Fibroblast of villous mesenchyme (primary cell): ENCODE measurements at places on chromosomes 5 and 9.

DNA sequence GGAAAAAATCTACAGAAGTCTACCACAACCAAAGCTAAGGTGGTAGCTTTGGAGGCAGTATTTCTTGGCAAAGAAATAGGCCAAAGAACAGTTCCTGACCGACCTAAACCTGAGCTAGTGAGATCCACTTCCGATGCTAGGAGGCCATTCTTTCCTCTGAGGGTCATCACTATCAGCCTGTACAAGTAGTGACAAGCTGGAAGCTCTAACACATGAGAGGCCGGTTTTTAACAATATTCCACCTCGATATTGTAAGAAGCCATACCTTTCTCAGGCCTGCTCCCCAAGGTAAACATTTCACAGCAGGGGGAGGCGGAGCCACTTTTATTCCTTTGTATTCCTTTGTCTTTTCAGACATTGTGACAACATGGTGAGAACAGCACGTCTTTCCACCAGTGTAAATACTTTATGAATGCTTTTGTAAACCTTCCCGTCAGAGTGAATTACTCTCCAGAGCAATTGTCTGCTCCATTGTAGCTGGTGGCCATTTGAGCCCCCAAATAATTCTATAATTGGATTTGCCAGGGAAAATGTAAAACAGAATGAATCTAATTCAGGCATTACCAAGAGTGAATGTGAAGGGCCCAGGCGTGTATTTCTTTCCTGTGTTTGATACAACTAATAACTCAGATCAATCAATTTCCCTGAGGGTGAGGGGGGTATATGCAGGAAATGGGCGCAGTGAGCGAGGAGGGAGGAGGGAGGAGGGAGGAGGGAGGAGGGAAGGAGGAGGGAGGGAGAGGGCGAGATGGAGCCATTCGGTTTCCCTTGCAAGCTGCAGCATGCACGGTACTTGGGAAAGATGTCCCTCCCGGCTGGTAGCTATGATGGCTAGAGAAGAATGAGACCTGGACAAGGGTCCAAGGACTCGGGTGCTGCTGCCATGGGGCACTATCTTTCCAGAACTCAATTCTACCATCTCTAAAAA, 166.6 kb downstream of the CDK5RAP2 start:
- no peak for DNase-seq

- peak; percentile 28 for DNase-seq
Measured at GRCh38 chr9:123807251-123807650, 122.7 kb downstream of the DENND1A start.

DNA sequence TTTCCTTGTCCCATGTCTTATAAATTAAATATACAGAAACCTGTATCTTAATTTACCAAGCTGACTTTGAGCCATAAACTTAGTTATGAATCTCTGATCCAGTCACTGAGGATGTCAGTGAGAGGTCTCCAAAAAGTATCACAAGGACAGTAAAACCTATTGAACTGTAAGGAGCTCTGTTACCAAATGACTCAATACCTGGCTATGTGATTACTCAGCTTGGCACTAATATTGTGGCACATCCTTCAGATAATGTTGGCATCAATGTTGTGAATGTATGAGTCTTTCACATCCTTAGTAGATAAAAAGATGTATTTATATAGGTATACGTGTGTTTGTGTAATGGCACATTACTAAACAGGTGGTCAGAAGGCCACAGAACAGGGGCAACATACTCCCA, 18.0 kb upstream of the CAPSL start:
- DNase-seq = no peak

DNA sequence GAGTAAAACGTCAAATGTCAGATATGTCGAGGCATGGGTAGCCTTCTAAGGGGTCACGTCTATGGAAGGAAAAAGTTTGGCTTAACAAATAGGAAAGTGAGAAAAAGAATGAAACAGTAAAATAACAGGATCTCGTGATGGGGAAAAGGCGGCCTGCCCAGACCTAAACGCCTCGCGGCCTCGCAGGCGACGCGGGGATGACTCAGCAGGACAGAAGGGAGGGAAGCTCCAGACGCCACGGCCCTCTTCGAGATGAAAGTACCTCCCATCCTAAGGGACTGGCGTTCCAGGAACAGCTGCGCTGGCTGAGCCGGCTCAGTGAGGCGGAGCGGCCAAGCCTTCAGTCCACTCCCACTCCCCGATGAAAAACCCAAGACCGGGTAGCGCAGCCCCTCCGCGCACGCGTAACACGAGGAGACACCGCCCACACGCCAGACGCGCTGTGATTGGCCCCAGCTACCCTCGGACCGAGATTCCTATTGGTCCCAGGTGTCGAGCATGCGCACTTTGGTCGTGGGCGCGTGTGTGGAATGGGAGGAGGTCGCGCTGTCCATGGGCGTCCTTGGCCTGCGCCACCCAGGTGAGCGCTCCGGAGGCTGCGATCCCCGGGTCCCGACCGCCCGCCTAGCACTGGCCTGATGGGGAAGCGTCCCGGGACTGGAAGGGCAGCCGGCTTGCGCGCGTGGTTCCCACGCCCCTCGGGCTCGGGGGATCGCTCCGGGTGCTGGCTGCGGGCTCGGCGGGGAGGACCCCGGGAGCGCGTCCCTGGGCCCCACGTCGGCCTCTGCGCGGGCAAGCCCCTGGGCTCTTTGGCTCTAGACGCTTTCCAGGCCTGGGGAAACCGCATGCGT, 588.5 kb downstream of the MTRR start:
- DNase-seq = peak; percentile 99

GRCh38 chr9:78493166-78493742, 196.3 kb downstream of the PSAT1 start:
- DNase-seq = no peak

DNA sequence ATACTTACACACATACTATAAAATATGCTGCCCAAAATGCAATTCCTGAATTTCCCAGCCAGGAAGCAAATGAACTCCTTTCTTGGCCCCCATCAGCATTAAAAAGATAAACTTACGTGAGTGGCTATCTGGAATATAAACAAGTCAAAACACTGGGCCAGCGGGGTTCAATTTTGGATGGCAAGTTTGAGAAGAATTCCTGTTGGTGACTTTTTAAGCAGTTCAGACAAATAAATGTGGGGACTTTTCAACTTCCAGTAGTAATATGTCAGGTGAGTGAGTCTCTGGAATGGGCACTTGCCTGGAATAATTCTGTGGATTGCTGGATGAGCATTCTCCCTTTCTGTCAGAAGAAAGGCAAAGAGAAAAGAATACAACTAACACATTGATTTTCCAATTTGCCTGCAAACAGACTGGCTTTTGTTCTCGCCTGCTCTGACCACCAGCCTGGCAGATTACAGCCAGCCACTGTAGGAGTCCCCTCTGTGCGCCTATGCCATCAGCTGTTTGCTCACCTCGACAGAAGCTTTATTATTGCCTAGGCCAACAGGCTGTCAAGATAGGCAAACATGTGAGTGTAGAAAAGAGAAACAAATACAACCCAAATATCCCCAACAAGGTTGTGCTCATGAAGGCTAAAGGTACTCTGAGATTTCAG, 78.6 kb downstream of the MRPS27 start:
- DNase-seq = no peak

DNA sequence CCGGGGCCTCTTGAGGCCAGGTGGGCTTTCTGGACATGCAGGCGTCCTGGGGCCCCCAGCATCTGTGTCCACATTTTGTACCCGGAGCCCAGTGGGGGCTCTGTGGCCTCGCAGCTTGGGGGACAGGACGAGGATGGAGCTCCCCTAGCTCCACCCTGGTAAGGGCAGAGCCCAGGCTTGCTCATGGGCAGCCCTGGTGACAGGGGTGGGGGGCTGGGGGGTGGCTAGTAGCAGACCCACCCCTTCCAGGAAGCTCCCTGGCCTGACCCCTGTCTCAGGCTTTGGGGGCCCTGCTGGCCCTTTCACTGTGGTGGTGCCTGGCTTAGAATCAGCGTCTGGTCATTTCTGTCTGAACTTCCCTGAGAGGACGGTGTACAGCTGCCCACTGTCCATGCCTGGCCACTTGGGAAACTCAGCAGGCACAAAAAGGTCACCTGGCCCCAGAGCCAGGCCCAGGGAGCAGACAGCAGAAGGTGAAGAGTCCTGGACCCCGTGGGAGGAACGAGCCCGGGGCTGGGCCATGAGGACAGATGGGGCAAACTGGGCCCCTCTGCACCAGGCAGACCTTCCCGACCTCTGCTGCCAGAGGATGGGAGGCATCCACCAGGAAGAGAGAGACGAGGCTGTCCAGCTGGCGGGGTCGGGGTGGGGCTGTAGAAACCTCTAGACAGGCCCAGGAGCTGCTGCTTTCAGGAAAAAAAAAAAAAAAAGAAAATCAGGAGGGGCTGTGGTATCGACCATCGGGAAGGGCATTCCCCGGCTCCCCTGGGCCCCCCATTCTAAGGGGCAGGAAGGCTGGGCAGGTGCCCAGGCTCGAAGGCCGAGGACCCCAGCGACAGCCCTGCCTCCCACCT, 52.8 kb downstream of the EXD3 start:
- no peak for DNase-seq

DNA sequence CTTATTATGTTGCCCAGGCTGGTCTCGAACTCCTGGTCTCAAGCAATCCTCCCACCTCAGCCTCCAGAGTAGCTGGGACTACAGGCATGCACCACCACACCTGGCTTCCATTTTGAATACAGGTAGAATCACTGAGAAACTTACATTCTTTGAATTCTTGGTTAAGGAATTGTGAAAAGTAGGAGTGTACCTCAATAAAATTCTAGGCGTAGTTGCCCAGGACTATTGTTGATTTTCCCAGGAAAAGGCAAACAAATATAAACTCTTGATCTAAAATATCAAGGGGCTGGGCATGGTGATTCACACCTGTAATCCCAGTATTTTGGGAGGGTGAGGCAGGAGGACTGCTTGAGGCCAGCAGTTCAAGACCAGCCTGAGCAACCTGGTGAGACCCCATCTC, 16.8 kb upstream of the DMXL1 start:
- DNase-seq = no peak

DNA sequence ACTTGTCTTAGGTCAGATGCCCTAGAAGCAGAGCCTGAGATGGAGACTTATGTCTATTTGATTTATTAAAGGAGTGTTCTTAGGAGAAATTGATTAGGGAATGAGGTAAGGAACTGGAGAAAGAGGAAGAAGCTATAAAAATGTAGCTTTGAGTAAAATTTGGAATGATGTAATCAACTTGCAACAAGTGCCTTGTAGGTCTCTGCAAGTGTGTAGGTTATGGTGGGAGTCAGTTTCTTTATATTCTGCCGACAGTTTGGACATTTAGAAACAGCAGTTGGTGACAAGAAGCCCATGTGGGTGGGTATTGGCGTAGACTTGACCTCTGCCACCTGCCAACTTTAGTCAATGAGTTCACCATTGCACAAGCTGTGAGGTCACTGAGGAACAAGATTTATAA, 986.5 kb downstream of the CDH18 start:
- no peak for DNase-seq

- no peak for DNase-seq
Measured at GRCh38 chr5:14226992-14227391, 83.8 kb downstream of the TRIO start.

DNA sequence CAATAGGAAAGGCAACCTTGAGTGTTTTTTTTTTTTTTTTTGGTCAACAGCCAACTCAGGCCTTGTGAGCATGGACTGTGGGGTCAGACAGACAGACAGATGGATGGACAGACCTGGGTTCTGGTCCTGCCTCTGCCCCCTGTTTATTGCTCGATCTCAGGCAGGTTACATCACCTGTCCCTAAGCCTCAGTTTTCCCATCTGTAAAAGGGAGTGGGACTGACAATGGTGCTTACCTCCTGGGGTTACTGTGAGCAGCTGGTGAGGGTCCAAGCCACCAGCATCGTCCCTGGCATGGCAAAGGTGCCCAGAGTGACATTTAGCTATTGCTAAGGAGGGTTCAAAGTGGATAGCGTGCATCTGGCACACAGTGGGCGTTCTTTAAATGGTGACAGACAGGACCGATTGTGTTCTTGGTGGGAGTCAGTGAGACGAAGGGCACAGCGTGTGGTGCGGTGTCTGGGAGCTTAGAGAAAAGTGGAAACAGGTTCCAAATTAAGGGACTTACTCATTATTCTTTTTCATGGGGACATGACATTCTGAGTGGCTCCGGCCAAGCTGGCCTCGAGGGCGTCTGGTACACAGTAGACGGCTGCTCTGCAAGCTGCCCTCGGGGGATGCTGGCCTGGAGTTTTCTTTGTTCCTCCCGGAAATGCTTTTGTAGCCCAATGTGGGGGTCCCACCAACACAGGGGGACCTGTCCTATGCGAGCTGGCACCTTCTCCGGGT, 72.1 kb downstream of the COL27A1 start:
- DNase-seq = no peak

GRCh38 chr5:119537704-119538103, 85.4 kb downstream of the HSD17B4 start:
- DNase-seq = no peak

GRCh38 chr9:136951541-136952320, at the start of gene LCN12:
Gene LCN12, plus strand, starts transcription at chr9:136952273. Its CDS starts 55 bp downstream, at chr9:136952328.
- DNase-seq = no peak

GRCh38 chr5:99000221-99000620, 71.4 kb upstream of the CHD1 start:
- no peak for DNase-seq

DNA sequence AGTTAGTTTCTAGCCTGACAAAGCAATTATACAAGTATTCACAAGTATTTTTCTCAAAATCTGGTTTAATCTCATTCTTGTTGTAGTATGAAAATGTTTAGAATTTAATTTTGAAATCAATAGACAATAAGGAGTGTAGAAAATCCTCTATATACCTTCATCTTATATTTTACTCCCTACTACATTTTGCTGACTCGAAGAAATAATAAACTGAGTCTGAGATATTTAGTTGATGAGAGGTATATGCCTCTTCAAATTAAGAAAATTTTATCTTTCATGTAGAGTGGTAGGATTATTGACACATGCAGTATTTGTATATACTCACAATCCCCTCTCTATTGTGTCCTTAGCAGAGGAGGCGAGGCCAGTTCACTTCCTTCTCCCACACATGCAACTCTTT, 477.7 kb downstream of the MAN2A1 start:
- DNase-seq = no peak

DNA sequence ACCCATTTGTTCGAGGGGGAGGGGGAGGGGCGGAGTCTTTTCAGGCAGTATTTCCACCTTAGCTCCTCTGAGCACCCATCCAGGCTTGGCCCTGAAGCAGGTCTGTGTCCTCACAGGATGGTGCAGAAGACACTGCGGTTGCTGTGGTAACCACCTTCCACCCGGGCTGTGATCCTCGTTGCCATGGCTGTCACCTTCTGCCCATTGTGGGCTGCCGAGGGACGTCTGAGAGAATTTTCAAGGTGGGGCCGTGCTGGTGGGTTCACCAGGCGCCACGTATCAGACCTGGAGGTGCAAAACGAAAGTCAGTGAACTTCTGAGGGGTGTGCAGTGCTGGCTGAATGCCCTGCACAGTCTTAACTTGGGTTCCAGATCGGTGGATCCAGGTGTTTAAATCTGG, 26.7 kb downstream of the POLR1E start:
- DNase-seq = no peak

GRCh38 chr9:106829666-106830408, 33.1 kb upstream of the ZNF462 start:
- no peak for DNase-seq

DNA sequence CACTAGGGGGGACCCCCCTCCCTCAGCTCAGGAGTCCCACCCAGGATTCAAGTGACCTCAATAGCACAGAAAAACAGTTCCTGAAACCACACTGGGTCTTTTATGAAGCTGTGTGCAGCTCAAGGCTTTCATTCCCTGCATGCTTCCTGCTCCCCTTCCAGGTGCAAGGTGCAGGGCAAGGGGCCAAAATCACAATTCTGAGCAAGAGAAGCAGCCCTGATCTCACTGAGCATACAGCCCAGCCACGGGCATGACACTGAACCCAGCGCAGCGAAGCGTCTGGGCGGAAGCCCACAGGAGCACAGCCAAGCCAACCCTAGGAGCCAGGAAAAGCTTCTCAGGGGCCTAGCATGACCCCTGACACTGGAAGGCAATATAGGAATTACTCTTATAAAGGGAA, 62.9 kb downstream of the IRX2 start:
- DNase-seq = no peak

- no peak for DNase-seq
Measured at GRCh38 chr5:155259648-155260047, 246.1 kb downstream of the KIF4B start.
